Mesenteric fat pad (tissue), 1 donor: ENCODE measurements at places on chromosomes 7 and 10. TPM values are rescaled to one million over a fixed set of nuclear protein-coding genes. Genes with fewer than 3 reads are reported as not detected.

DNA sequence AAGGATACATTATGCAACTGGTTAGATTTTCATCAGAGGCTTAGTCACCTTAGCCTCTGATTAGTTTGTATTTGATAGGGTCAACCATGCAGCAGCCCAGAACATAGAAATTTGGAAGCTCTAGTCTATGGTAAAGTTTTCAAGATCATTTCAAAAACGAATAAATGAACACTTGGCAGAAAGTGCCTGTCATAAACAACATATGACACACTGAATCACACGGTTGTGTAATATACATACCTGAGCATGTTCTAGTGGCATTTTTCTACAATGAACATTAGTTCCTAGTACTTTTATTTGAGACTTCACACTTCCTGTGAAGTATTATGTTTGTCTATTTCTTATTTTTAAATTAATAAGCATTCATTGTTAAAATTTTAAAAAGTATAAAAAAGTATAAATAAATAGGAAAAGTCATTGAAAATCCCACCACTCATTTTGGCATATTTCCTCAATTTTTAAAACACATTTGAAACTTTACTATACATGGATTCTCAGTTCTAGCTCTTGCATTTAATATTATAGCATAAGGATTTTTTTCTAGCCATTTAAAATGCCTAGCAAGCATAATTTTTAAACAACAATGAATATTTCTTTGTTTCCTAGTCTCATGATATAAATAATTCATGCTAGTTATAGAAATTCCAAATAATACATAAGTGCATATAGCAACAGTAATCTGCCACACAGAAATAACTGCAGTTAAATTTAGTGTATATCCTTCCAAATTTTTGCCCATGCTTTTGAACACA lies 25.7 kb upstream of the PRPS1L1 start:
- no peak for DNase-seq

The RARRES2 gene
- total RNA-seq, result 210 TPM

DNA sequence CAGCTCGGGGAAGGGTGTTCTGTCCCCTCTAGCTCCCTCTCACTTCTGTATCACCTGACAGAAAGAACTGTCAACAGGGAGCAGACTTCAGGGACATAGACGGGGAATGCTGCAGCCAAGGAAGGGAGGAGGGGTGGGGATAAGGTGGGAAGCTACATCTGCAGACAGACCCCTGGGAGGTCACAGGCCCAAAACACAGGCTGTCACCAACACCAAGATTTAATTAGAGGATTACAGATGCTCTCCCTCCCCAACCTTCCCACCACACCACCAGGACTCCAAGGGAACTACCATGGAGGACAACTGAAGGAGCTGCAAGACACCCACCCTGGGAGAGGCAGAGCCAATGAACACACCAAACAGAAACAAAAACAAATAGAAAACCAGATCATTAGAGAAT lies 425.2 kb upstream of the VSTM2A start:
- no peak for DNase-seq

GRCh38 chr10:95309958-95310357 lies 19.2 kb upstream of the PDLIM1 start:
- no peak for DNase-seq

DNA sequence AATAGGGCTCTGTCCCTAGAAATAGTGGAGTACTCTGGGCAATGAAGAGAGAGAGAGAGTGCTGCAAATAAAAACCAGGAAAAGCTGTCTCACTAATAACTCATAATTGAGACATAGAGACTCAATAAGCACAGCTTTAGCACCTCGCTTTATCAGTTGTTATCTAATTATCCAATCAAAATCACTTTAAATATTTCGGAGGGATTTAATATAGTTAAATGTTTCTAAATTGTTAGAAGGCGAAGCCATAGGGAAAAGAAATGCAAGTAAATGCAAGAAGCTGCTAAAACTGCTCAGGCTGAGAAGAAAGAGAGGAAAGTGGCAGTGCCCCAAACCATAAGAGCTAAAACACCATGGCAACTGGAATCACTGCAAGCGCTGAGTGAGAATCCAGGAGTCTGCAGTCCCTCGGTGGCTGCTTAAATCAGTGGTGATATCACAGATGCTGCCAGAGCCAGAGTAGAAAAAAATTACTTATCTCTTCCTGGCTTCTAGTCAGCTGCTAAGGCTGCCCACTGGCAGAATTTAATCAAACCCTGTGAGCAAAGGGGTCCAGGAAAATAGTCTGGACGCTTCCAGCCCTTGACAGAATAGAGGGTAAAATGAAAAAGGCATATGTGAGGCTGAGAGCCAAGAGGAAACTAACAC lies 150.4 kb upstream of the CHRM2 start:
- no peak for DNase-seq

DNA sequence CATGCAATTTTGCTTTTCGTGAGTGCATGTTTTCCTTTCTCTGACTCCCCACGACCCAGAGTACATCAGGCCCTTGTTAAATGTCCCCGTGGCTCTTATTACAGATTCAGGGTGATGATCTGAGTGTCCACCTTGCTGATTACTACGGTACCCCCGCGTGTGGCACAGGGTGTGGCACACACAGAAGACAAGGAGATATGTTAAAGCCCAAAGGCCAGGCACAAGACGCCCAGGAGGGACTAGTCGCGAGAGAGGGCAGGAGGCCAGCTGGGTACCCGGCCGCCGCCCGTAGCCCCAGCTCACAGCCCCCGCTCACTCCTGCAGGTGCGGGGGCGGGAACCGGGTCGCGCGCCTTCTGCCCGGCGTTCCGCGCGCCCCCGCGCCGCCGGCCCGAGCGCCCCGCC lies 281 bp upstream of the EXOC6 start:
- no peak for DNase-seq

The MSMB gene
- not detected for total RNA-seq

The TMEM213 gene
- not detected for total RNA-seq

The TRIL gene
- 3.7 TPM for total RNA-seq

GRCh38 chr10:100479037-100479436 lies 16.2 kb downstream of the WNT8B start:
- no peak for DNase-seq

DNA sequence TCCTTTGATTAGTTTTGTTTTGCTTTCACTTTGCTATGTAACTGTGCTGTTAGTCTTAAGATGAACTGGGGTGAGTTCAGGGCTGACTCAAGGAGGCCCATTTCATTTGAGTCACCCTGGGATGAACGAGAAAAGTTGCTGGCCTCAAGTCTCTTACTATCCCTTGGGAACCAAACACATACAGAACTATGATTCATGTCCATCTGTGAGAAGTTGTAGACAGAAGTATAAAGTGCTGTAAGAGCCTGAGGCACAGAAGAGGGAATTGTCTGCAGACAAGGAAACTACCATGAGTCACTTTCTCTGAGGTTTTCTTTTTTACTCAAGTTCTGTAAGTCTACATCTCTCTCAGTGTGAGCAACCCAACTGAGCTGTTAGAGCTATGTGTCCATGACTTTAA lies 179.8 kb upstream of the CSTF2T start:
- no peak for DNase-seq

The CUZD1 gene
- total RNA-seq, result 0.51 TPM

DNA sequence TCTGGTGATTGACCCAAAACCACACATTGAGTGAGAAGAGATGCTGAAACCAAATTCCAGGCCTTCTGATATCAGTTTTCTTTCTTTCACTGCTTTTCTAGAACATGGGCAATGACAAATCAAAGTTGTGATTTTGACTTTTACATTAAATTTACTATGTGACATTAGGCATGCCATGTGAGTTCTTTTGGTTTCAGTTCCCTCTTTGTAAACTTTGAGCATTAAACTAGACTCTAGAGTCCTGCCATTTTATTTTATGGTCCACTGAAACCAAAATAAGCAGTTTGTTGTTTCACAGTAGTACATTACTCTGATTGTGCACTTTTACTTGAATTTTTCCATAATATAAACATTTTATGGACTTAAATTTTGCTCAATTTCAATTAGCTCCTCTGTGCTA lies 381.1 kb upstream of the SEMA3D start:
- no peak for DNase-seq

- no peak for DNase-seq
These were observed 852 bp downstream of the FOXI2 start for GRCh38 chr10:127737563-127738511.
